ENCODE measurements at places on chromosomes 2 and 18.

DNA sequence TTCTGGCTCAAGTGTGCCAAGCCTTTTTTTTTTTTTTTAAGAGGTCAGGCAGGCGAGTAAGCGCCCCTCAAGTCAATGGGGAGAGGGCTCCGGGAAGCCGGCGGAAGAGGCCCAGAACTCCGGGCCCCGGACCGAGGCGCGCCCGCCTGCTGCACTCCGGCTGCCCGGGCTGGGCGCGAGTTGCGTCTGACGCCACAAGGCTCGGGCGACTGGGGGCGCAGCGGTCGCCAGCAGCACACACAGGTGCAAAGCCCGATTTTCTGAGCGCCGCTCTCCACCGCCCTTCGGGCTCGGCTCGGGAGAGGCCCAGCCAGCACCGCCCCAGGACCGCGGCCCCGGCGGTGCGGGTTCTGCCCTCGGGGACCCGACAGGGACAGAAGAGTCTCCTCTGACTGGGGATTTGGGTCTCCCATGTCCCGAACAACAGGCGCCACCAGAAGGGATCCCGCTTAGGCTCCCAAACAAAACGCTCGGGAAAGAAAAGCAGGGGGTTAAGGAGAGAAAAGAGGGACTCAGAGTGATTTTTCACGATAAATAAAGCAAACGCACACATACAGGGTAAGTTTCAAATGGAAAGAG, 787 bp downstream of the ERBB4 start:
- DNase-seq, result no peak

- DNase-seq, result no peak
These were observed 492.3 kb upstream of the ZEB2 start for GRCh38 chr2:145012214-145012670.

DNA sequence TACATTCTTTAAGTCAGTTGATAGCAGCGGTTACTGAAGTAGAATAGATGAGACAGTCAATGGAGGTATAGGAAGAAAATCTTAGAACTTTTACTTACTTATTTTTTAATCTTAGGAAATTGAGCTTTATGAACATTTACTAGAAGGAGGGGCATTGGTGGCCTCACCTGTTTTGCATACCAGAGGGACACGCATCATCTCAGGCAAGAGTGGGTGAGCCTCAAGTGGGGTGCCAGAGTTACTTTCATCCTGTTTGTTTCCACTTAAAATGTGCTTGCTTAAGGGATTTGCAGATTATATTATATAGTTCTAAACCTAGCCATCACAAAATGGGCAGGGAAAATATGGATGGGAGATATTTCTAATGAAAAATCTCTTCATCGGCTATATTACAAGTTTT, 61.6 kb downstream of the WDR7 start:
- no peak for DNase-seq

GRCh38 chr2:176685908-176686307, 416.7 kb downstream of the MTX2 start:
- no peak for DNase-seq

DNA sequence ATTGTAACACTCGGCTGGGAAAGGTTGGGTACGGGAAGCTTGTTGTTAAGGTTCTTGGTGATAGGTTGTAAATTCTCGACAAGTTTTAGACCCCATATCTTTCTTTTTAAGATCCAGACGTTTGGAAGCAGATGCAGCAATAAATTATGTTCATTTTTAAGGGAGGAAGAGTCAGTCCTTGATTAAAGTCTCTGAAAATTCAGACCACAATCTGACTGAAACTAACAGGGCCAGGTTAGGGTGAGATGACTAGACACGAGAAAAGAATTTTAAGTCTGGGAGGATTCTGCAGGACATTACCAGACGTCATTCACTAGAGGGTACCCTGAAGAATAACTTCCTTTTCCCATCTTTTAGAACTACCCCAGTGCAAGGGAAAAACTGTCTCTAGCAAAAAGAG, 16.1 kb downstream of the WIPF1 start:
- DNase-seq, result no peak

DNA sequence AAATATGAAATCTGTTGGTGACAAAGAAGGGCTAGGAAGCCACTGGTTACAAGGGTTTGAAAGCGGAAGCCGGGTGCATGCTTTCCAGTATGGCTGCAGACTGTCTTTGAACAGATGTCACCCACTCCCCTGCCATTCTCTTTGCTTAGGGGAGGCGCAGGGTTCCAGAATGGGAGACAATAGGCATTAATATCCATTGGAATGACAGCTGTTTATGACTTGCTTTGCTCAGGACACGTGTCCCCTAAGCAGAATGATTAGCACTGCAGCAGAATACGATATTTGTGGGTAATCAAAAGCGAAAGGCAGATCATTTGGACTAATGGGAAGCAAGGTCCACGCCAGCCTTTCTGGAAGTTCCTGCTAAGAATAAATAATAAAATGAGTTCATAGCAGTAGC, 25.8 kb upstream of the NRP2 start:
- no peak for DNase-seq

GRCh38 chr2:42906557-42907411, 114.4 kb upstream of the HAAO start:
- peak; percentile 54 for DNase-seq

GRCh38 chr18:55862693-55863390, 274.9 kb upstream of the TCF4 start:
- no peak for DNase-seq

DNA sequence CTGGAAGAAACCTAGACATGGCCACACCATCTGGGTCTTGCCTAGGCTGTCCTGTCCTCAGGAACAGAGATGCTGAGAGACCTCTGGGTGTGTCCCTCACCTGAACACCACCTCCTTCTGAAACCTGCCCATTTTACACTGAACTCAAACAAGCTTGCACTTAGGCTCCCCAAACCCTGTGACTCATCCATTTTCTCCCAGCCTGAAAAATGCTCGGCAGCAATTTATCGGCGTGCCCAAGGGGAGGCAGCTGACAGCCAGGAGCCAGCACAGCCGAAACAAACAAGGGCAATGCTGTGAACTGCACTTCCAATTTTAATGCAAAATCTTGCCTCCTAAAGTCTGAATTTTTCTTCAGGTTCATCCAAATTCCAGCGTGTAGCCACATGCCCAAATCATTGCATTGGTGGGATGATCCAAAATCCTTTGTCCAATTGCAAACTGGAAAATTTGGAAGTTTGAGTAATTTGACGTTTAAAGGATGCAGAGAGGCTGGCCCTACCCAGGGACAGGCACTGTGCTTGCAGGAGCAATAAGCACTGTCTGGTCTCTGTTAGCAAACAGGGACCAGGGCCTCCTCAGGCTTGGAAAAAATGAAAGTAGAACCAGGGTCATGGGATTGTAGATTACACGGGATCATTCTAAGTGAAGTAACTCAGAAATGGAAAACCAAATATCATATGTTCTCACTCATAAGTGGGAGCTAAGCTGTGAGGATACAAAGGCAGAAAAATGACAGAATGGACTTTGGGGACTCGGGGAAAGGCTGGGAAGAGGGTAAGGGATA, 67.7 kb downstream of the GALNT14 start:
- DNase-seq, result no peak

GRCh38 chr2:29120846-29121245, 5.6 kb downstream of the CLIP4 start:
- DNase-seq, result no peak

DNA sequence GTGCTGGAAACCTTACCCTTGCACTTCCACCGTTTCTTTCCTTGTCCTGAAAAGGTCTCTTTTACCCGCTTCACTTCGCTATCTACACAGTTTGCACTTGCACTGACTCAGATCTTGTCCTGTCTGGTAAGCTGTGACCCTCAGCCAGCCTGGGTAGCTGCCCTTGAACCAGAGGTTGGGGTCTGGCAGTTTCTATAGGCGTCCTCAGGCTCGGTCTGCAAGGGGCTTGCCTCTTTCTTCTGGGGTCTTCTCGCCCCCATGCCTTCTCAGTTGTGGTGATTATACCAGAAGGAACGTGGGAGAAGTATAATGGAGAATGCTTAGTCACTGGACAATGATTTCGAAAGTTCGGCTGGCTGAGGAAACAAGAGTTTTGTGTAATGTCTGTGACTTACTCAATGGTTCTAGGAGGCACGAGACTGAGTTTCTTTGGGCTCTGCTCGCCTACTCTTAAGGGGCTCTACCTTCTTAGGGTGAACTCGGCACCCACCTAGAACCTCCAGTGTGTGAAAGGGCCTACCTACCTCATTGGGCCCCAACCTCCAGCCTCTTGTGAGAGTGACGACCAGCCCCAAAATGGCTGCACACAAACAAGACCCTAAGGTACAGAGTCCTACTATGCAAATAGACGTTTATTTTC, 6.9 kb upstream of the STAT1 start:
- no peak for DNase-seq

GRCh38 chr2:175282886-175283285, 101.4 kb upstream of the ATP5MC3 start:
- DNase-seq, result no peak

- peak; percentile 55 for DNase-seq
These were observed 7.6 kb upstream of the MSTN start for GRCh38 chr2:190069936-190070696.

DNA sequence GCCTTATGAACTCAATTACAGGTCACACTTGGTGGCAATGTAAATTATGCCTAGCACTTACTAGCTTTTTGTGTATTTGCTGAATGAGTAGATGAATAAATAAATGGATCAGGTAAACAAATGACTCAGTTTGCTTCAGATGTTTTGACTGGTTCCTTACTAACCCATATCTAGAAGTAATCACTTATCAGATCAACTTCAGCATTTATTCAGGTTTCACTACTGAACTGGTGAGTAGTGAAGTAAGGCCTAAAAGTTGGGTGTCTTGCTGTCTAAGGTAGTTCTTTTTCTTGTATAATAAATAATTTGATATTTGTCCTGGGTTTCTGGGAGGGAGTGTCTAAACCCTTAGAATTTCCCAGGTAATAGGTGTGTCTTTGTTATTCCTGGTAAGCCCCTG, 205.0 kb downstream of the UXS1 start:
- no peak for DNase-seq

GRCh38 chr2:170505631-170506275, 209.4 kb upstream of the SP5 start:
- no peak for DNase-seq

DNA sequence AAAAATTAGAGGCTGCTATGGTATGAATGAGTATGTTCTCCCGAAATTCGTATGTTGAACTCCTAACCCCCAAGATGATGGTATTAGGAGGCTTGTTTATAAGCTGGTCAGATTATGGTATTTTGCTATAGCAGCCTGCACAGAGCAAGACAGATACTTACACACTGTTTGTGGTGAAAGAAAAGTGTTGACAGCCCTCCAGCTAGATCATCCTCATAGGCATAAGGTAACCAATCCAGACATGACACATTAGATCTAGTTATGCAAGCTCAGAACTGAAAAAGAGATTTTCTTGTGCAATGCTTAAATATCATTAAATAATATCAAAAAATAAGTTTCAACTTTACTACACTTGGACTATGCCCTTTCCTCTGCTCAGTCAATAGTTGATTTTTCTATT, 107.1 kb downstream of the ABCA12 start:
- no peak for DNase-seq

- DNase-seq, result no peak
These were observed 210.6 kb downstream of the ZNF521 start for GRCh38 chr18:25141399-25141798.

GRCh38 chr2:61910603-61911002, 5.1 kb downstream of the COMMD1 start:
- no peak for DNase-seq

DNA sequence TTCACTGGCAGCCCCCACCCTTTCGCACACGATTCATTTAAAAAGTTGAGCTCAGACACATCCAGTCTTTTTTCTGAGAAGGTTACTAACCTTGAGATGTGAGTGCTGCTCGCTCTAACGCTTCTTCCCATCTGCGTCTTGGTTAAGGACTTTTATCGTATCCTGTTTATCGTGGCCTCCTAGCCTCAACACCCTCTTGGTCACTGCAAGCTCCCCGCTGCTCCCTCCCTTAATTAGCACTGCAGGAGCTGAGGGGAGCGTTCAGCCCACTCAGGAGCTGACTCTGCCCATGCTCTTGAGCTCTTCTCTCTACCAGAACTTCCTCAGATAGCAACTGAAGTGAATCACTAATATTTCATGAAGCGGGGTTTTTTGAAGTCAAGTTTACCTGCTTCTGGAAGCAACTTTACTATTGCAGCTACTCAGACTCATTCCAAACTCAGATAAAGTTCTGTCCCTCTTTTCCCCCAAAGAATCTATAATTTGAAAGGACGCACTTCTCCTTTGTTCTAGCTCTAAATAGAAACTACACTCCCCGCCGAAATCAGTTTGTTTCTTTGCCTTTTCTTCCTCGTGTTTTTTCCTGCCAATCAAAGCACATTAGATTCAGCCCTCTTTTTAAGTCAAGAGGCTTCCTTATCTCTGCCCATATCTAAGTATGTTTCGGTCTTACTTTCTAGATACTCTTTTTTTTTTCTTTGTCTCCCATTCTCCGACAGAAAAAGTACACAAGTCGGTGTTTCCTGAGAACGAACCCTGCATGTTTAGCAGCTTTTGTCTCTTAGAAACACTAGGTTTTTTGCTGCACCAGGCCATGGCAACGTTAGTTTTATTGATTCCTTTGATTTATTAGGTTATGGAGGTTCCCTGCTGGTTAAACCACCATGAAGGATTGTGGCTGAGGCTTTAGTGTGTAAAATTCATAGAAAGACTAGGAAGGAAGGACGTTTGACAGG, 9.3 kb upstream of the CD226 start:
- no peak for DNase-seq

DNA sequence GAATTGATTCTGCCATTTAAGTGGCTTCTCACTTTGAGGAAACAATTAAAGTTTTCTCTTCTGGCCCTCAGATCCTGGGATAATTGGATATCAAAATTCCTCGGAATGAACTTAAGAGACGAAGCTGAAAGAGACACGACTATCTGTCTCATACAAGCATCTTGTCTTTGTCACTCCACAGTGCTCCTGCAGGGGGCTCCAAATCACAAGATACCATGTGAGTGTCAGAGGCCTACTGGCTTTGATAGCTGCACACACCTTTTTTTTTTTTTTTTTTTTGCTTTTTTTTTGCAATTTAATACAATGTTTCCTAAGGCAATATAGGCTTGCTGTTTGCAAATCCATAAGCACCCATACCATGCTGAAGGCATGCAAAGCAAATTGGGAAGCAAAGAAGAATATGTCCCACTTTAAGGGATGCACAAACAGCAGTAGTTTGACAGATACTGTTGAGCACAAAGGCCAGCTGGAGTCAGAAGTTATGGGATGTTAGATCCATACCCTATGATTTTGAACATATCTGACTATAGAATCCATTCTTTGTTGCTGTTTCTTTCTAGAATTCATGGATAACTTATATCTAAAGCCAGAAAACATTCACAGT, 109.0 kb upstream of the CBLN2 start:
- DNase-seq, result peak; percentile 18

DNA sequence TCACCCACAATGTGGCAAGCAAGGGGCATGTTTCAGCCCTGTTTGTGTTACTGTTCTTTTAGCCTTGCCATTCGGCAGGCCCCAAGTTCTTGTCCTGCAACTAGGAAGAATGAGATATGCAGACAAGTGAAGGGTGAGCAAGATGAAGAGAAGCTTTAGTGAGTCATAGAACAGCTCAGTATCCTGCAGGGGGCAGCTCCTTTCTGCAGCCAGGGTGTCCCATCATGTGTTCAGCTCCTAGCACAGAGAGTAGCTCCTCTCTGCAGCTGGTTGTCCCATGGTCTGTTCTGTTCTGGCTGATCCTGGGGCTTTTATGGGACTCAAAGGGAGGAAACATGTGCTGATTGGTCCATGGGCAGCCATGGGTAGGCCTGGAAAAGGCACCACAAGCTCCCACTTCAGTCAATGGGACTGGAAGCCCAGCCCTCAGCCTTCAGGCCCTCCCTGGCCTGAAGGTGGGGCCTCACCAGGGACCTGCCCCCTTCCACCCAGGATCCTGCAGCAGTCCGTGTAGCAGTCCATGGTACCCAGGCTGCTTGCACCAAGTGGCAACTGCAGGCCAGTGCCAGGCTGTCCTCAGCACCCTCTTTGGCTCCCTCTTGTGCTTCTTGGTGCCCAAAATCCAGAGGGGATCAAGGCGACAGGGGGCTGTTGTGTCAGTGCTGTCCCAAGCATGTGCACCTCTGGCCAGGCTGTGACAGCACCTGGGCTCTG, 326.4 kb downstream of the NR4A2 start:
- no peak for DNase-seq

Data from NCI-H1417 treated with DMSO at 0.1 percent for 48 hours (cell line).